Hematopoietic multipotent progenitor cell treated with erythropoietin and hydrocortisone succinate and interleukin-3 and kit ligand, for 6 days (in vitro differentiated cells): ENCODE measurements at places on chromosomes 3 and 15.

DNA sequence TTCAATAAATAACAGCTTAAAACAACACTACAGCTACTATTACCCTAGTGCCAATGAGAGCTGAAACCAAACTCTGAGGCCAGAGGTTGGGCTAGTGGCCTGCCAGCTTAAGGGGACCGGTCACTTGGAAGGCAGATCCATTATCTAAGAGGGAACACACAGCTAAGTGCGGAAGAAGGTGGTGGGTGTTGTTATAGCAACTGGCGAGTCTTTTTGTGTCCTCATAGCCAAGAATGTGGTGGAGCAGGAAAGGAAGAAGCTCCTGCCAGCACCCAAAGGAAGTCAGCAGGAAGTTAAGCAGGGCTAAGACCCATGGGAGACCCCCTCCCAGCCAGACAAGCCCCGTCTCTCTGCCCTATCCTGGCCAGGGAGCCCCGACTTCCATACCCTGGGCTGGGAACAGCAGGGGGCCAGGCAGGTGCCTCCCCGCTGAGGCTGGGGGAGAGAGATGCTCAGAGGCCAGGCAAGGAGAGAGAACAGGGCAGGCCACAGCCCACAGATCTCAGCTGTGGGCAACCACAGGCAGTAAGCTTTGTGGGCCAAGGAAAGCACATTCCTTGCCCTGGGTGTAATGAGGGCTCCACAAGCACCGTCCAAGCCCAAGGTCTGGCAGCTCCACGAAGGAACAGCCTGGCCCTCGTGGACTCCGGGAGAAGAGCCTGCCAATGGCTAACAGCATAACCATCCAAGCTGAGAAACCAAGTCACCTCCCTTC is 34.0 kb upstream of the HRH1 start:
- DNase-seq = no peak

DNA sequence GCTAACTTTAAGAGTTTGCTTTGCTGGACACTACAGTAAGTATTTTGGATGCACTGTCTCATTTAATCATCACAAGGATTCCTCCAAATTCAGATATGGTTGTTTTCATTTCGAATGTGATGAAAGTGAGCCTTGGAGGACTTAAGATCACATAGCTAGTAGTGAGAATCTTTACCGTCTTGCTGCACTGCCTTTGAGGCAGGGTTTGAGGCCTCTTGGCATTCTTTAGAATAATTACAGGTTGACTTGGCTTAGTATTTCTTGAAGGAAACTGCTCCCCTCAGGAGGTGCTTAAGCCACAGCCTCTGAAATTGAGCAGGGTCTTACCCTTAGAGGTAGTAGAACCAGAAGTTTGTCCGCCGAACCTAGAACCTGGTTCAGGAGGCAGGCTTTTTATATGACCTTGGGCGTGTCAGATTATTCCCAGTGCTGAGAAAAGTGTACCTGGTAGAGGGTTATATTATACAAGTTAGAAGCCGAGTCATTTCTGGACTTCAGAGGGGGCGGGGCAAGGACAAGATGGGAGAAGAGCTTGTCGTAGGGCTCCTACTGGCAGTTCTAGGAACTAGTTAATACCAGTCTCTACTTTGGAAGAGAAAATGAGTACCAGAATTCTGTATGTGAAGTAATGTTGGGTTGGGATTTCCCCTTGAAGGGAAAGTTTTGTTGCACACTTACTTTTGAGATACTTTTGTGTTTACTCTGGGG is 1.1 kb downstream of the TFG start:
- peak; percentile 88 for DNase-seq

GRCh38 chr3:59809710-59810444 is 760.1 kb upstream of the CFAP20DC start:
- peak; percentile 55 for DNase-seq

DNA sequence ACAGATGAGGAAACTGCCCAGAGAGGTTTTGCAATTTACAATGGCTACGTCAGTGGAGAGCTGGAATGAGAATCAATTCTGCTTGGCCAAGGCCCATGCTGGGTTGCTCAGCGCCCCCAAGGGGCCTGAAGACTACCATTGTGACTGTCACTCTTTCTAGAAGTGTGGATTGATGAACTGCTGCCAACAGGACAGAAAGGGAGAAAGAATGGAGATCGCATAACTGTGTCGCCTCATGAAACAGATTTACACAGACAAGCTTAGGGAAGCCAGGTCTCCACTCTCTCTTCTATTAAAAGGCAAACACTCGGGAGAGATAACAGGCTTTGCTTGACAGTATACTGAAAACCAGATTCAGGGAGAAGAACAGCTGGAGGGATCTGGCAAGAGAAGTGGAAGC is 160.0 kb downstream of the STT3B start:
- DNase-seq = no peak

GRCh38 chr3:39383045-39383880 is at the start of gene SLC25A38:
Gene SLC25A38, plus strand, starts transcription at chr3:39383370. Its CDS starts 355 bp downstream, at chr3:39383725.
- peak; percentile 97 for DNase-seq

DNA sequence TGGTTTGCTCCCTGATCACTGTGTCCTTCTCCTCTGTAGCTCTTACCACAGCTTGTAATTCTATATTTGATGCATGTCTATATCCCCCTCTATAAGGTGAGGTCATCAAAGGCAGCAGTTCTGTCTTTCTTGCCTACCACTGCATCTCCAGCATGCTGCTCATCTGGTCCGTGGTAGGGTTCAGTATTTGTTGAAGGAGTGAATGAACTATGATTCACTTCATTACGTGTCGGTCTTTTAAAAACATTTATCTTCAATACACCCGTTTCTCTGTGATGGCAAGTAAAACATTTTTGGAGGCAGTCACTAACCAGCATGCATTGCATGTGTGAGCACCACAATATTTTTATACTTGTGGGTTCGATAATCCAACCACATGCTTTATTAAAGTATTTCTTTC is 27.6 kb downstream of the CHST14 start:
- DNase-seq = no peak

DNA sequence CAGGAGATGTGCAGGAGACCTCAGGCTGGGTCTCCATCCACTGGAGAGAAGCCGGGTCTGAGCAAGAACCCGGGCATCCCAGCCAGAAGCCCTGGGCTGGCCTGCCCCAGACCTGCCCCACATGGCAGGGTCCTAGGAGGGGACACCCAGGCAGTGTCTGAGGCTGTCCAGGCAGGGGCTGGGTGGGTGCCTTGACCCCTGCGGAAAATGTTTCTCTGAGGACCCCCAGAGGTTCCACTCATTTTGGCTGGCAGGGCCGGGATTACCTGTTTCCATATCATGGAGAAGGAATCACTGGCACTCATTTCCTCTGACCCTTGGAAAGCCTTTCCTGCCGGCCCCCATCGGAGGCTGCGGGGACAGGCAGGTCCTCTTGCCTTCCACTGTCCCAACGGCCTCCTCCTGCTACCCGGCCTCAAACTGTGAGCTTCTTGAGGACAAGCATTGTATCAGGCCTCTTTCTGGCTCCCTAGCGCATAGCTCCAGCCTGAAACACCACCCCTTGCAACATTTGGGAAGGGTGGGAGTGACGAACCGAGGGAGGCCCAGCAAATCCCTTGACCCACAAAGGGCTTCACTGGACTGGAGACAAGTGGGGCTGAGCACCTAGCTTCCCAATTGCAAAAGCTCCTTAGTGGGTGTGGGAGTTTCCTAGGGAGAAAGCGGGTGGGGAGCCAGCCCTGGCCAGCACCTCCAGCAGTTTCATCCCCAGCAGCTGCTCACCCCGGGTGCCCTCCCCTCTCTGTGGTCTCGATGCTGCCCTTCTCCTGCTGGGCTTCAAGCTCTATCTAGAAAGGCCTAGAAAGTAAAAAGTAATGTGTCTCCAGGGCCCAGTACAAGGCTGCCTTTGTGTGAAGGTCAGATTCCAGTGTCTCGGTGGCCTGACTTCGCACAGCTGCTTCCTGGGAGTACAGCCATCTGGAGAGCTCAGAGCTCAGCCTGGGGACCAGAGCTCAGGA is 29.7 kb downstream of the ACSBG1 start:
- DNase-seq = no peak

GRCh38 chr15:40367686-40368611 is 9.9 kb downstream of the DISP2 start:
- DNase-seq = peak; percentile 96

GRCh38 chr3:61777483-61777882 is 216.1 kb downstream of the PTPRG start:
- no peak for DNase-seq

- no peak for DNase-seq
These were observed 121.0 kb downstream of the ASB7 start for GRCh38 chr15:100723315-100723801.

GRCh38 chr15:91922646-91923547 is 69.4 kb downstream of the SLCO3A1 start:
- DNase-seq = no peak

- DNase-seq = no peak
These were observed 595.1 kb downstream of the TUSC7 start for GRCh38 chr3:117304681-117305080.

DNA sequence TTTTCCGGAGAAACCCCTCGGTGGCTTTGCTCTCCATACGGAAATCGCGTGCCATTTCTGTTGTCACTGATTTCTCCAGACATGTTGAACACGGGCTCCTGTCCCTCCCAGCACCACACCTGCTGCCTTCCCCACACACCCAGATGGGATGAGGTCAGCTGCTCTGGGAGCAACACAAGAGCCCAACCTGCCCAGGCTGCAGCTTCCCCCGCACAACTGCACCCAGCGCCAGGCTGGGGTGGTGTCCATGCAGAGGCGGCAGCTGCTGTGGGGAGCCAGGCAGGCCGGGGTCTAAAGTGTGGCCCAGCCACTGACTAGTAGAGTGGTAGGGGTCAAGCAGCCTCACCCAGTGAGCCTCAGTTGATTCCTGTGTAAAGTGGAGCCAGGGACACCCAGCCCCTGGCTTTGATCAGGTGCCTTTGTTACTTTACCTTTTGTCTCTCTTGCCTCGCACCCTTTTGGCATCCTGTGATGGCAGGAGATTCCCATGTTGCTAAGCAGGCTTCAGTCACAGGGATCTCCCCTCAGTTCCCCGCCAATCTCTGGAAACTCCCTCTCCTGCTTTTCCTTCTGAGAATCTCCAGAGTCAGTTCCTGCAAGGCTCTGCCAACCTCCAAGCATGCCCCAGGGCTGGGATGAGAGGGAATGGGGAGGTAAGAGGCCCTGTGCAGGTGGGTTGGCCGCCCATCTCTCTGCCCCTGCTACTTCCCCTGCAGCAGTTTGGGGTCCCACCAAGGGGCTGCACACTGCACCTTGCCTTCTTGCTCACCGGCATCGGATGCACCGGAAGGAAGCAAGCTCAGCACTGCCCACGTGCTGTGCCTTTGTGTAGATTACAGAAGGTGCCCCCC is 91.8 kb upstream of the ALDH1A3 start:
- DNase-seq = no peak

DNA sequence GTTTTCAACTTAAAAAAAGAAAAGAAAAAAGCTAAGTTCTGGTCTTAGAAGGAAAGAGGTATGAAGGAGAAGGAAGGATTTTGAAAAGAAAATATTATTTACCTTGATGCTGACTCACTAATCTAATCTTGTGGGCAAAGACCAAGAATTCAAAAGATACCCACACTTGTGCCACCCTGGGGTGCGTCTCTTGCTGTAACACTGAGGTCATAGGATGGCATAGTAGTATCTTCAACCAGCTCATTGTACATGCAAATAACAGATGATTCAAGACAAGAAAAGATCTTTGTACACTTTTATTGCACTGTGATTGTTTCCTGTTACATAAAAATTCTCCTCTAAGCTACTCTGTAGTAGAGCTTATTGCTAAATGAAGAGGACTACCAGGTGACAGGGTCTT is 17.3 kb downstream of the PLS1 start:
- DNase-seq = peak; percentile 49
